IPS DF 6.9 (cell line): ENCODE measurements at places on chromosomes 4 and X.

DNA sequence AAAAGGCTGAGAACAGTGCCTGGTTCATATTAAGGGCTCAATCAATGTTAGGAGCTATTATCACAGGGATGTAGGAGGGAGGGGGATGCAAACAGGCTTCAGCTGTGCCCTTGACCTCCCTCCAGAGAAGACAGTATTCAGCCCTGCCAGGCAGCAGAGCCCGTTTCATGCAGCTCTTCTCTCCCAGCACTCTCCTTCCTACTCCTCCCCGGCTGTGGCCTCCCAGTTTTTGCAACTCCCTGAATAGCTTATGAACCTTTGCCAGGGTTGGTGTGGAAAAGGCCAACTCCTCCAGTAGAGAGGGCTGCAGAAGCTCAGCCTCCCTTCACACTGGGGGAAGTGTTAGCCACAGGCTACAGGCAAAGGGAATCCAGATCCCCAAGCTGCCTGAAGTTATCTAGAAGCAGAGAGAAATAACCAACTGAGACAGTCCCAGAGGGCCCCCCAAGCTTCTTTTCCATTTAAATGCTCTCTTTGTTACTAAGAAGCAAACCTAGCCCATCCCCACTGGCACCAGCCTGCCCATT lies 31.7 kb upstream of the APLN start:
- DNase-seq: no peak

GRCh38 chrX:121169099-121170035 lies 122.0 kb downstream of the GLUD2 start:
- no peak for DNase-seq

- no peak for DNase-seq
Measured at GRCh38 chr4:155208258-155209054, at the start of gene NPY2R. TSS of gene NPY2R (plus strand) at chr4:155208636. CDS start at chr4:155213940, 5,304 bp downstream.

GRCh38 chrX:47296766-47297365 lies 64.1 kb downstream of the USP11 start:
- DNase-seq: no peak

- DNase-seq: no peak
Measured at GRCh38 chrX:19960913-19961312, 29.9 kb downstream of the BCLAF3 start.

DNA sequence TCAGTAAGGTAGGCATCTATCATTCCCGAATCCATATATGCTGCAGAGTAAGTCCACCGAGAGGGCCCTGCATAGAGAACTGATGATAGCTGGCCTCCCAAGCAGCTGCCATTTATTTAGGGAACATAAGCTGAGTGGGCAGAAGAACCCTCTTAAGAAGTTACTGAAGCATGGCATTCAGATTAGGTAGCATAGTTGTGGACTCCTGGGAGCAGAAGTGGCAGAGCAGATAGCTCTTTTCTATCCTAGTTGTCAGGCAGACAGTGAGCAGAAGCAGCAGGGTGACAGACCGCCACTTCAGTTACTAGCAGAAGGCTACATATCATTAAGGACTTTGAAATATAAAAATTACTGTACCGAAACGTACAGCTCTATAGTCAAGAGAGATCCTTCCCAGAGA lies 454.7 kb downstream of the PPP4R3C start:
- DNase-seq: no peak

DNA sequence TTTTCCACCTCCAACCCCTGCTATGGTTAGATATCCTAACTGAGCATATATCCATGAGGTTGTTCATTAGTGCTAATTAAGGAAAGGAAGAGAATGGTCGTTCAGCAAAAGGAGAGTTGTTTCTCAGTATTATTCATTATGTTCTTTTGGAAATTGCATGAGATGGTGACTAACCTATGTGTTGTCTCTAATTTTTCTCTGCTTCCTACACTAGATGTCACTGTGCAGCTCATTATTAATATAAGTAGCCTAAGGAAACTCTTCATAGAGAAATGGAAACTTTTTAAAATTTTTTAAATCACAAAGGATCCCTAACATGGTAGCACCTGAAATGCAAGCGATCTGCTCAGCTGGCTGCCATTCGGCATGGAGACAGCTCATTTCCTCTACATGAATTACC lies 67.7 kb upstream of the FAM9A start:
- no peak for DNase-seq

DNA sequence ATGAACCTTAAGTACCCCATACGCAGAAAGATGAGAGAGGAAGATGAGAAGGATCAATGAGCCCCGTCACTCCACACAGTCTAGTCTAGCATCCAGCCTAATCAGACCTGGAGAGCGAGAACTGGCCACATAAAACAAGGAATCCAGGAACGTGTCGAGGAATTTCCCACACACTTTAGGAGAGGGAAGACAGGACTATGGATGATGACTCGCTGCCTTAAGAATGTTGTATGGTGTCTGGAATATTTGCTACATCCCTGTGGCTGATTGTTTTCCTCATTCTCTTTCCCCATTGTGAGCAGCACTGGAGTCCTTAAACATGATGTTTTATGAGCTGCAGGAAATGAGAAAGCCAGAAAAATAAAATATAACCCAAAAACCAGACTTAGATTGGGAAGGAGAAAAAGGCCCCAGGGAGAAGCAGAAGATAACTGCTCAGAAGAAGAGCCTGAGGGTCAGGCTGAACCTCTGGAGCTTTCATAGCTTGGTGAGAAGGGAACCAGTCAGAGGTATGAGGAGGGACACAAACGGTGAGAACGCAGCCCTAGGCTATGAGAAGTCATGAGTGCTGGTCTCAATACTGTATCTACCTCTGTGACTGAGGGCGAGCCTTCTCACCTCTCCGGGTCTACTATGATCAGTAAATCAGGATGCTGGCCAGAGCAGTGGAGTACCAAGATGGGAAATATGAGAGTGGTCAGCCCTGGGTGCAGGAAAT lies 139.5 kb upstream of the NOCT start:
- no peak for DNase-seq

DNA sequence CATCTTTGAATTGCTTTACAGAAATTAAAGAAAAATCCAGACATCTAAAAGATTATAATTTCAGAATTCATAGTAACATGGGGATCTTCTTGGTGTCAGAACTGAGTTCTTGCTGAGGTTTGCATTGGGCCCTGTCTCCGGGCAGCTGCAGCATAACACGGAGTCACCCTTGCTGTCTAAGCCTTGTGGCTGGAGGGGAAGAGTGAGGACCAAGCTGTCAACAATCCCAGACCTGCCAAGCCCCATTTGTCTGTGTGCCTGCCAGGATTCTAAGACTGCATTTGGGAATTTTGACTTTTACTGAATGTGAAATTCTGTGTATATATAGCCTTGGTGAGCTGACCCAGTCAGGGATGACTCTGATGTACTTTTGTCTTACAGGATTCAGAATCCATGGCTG lies 25.2 kb upstream of the NAP1L5 start:
- no peak for DNase-seq

- no peak for DNase-seq
Measured at GRCh38 chr4:870951-871350, 45.0 kb upstream of the CPLX1 start.

GRCh38 chrX:112668476-112669409 lies 11.0 kb downstream of the LHFPL1 start:
- DNase-seq: no peak

DNA sequence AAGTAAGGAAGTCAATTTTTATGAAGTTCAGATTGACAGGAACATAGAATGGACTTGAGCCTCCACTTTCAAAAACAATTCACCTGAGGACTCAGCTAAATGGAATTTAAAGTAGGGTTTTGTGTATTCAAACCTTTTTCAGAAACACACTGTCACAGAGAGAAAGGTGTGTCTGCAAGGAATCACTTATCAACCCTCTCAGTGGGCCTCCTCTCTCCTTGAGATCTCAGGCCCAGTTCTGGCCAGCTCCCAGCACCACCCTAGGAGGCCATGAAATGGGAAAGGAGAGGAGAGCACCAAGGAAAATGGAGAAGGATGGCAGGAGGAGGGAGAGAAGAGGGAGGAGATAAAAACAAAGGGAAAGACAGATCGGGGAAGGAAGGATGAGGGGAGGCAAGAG lies 28.6 kb downstream of the TMEM255A start:
- no peak for DNase-seq

DNA sequence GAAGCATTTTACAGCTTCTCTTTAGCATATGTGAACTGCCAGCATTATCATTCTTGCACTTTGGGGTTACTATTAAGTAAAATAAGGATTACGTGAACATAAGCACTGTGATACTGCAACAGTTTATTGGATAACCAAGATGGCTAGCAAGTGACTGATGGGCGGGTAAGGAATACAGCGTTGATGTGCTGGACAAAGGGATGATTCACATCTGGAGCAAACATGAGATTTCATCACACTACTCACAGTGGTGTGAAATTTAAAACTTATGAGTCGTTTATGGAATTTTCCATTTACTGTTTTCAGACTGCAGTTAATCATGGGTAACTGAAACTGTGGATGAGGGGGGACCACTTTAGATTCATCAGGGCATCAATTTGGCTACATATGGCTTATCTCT lies 16.0 kb downstream of the NBDY start:
- no peak for DNase-seq

DNA sequence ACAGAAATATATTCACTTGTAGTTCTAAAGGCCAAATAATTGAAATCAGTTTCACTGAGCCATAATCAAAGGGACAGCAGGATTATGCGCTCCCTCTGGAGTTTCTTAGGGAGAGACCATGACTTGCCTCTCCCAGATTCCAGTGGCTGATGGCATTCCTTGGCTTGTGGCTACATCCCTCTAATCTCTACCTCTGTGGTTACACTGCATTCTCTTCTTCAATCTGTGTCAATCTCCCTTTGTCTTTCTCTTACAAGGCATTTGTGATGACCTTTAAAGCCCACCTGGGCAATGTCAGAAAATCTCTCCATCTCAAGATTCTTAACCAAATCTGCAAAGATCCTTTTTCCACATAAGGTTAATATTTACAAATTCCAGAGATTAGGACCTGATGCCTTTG lies 260.2 kb downstream of the UNC5C start:
- DNase-seq: no peak
